ENCODE measurements at places on chromosomes 6 and 20.
A peak's percentile ranks its signal among the peaks of the same experiment; 100 is the strongest.

DNA sequence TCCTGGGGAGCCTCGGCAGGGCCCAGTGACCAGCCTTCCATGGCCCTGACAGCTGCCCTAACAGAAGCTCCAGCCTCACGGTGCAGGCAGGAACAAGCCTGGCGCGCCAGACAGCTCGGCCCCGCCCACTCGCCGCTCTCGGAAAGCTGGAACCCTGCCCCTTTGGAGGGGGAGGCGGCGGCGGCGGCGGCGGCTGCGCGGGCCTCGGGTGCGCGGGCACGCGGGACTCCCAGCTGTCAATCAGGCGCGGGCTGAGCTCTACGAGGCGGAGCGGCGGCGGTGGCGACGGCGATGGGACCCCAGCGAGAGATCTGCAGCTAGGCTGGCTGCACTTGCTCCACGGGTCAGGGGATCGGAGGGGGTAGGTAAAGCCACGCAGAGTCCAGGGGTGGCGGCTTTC is at the start of gene NRSN1:
NRSN1 (plus strand) TSS at position 236 of the 400 bp plus-strand sequence. CDS start 8,113 bp downstream, outside the sequence.
- no peak for DNase-seq

DNA sequence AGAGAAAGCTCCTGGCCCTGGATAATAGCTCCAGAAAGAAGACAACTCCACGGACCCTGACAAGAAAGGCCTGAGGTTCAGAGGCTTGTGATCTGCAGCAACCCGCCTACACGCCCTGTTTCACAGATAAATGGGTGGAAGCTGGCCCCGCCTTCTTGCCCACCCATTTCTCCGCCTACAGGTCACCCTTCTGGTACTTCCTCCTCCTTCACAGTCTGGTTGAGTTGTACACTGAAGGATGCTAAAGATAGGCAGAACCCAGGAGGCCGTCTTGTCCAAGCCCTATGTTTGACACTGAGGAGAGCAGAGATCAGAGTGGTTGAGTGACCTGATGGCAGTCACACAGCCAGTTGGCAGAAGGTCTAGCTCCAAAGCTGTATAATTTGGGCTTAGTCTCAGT is 34.2 kb upstream of the MDGA1 start:
- DNase-seq: peak; percentile 37

DNA sequence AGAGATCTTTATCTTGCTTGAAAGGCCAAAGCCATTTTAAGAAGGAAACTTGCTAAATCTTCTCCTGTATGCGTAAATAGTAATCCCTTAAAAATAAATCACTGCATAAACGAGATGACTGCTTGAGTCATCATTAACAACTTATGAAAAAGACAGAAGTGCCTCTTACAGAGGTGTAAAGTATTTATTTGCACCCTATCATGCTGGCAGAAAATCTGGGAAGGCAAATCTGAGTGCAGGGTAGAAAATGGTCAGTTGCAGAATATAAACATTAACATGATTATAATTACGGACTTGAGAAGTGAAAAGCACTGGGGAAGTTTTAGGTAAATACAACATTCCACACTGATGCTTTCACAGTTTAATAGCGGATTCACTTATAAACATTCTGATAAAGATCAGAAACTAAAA is 67.5 kb upstream of the FBXO30 start:
- DNase-seq: no peak

GRCh38 chr20:45792317-45793118 is 764 bp downstream of the DNTTIP1 start:
- no peak for DNase-seq
